ENCODE measurements at places on chromosomes 12 and 14.

DNA sequence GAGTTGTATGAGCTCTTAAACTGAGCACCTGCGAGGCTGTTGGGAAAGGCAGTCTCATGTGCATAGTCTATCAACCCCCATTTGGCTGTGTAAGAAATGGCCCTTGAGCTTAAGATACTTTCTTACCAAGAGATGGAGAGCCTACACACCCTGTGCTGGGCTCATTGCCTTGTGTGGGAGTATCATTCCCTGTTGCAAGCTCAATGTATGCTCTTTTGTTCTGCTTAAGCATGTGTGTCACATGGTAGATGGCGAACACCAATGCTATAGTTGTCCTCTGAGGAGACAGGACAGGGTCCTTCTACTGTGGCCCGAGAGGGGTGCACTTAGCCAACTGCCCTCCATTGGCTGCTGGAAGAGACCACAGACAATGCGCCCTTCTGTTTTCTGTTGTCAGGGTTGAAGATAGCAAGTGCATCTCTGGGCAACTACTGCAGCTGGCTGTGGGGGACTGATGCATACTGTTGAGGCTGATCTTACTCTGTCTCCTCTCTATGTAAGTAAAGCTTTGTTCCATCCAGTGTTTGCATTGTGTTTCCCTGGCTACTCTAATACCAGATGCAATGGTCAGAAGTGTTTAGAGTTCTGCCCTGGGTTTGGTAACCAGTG is 79.5 kb downstream of the PTPRB start:
- no peak for DNase-seq

DNA sequence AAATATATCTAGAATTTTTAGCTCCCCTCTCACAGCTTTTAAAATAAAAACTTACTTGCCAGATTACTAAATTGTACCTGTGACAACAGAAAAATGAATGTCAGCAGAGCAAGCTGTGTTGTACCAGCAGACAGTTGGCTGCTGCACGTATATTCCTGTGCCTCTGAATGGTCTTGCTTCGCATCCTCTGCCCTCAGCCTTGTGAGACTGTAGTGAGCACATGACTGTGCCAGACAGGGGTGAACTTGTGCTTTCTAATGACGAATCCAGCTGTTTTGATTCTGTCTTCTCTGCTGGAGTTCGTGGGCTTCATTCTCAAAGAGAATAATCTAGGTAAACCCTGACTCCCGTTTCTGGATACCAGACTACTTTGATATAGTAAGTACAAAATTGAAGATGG is 58.3 kb upstream of the FRMD6 start:
- DNase-seq = no peak

DNA sequence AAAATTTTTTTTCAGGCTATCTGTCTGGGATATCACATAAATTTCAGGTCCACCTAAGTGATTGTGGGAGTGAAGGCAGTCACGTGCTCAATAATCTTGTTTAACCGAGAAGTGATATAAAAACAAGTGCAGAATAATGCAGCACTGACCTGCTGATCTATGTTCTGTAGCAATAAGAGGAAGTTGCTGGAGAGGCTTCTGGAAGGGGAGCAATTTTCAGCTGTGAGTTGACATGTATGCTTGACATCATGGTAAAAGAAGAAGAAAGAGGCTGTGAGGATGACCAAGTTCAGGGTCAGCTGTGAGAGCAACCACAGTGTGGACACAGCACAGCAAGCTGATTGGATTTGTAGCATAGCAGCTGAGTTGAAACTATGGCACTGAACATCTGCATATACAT is 172.0 kb upstream of the PELI2 start:
- DNase-seq = no peak

- DNase-seq = no peak
These were observed 91.0 kb downstream of the TBX3 start for GRCh38 chr12:114592946-114593345.

- DNase-seq = no peak
These were observed 1.9 kb upstream of the SP7 start for GRCh38 chr12:53338017-53338416.

GRCh38 chr12:110845339-110845682 is 1.5 kb upstream of the CCDC63 start:
- no peak for DNase-seq

GRCh38 chr14:91108941-91109611 is 4.8 kb upstream of the DGLUCY start:
- no peak for DNase-seq

DNA sequence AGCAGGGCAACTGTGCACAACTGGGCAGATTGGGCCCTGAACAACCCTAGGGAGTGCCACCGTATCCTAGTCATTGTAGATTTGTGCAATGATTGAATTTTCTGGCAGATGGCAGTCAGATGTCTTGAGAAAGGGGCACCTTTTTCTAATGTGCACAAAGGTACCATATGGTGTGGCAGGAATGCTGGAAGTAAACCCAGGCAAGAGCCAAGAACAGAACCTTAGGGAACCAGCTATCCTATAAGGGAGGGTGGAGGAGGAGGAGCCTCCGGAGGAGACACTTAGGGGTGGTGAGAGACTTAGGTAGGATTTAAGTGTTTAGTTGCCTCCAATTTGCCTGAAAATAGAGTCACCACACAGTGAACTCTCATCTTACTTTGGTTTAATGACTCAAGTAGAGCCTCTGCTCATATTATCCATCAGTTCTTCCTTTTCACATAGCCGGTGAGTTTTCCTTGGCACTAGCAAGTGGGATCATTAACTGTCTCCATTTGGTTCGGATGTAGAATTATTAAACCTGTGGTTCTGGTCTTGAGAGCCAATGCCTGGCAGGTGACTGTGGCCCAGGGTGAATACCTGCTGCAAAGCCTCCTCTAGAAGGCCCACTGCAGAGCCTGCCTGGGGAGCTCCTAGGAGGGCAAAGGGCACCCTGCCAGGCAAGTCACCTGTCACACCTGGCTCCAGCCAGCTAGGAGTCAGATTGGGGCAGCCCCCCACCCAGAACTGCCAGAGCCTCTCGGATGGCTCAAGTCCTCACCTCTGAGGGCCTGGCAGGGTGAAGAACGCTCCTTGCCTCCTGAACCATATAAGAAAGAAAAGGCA is 184.4 kb upstream of the HIF1A start:
- DNase-seq = no peak

DNA sequence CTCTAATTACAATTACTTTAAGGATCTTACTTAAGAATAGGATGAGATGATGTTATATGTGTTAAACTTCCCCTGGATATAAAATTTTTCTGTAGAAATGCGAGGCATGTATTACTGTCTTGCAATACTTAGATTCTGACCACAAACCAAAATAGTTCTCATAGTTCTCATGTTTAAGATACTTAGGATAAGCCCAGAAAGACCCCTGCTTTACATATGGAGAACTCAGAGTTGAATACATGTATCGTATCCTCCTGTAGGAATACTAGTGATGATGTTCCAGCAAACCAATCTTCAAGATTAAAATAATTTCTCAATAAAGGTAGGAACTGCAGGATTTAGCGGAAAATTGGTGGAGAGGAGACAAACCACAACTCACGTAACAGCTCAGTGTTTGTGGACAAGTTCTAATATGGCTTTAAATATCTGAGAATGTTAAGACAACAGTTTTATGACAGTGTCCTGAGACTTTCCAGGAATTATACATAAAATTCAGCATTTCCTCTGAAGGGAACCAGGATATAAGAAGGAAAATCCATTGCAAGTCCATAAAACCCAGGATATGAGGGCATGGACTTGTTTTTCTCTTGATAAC is 114.7 kb upstream of the CRY1 start:
- DNase-seq = no peak

DNA sequence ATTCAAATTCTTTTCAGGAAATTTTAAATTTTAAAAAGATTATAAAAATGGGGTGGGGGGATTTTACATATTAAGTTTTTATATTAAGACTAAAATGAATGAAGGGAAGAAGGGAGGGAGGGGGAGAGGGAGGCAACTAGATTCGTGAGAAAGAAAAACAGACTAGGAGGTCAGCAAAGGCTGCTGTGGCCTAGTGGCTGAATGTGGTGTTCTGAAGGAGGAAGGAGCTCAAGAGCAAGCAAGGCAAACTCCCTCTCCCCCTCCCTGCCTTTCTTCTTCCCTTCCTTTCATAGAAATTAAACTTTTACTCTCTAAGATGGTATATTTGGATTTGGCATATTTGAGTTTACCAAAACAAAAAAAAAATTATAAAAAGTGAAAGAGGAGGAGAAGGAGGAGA is 18.1 kb downstream of the DYRK2 start:
- DNase-seq = no peak

DNA sequence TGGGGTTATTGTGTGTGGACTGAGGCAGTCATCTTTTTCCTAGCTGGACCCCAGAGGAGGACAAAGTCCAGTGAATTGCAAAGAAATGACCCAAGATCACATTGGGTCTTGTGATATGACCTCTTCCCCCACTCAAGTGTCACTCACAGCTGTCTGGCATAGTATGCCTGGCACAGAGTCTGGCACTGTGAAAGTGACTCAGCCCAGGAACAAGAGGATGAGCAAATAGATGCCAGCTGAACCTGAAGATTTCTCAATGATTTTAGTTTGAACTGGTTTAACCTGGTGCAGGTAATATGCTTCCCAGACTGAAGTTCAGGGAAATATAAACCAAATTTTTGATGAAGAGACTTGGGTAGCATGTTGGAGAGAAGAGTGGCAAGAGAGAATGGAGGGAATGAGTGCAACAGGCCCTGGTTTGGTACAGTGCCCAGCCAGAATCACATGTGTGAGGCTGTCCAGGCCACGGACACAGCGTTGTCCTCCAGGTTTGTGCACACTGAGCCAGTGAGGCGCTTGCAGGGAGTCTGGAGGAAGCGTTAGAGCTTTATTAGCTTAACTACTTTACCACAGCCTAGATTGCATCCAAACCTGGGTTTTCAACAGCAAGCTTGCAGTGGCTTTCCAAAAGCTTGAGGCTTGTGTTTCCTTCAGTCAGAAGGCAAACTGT is 332.9 kb downstream of the NUAK1 start:
- no peak for DNase-seq

- no peak for DNase-seq
These were observed 127.2 kb downstream of the OTOGL start for GRCh38 chr12:80226576-80226975.

DNA sequence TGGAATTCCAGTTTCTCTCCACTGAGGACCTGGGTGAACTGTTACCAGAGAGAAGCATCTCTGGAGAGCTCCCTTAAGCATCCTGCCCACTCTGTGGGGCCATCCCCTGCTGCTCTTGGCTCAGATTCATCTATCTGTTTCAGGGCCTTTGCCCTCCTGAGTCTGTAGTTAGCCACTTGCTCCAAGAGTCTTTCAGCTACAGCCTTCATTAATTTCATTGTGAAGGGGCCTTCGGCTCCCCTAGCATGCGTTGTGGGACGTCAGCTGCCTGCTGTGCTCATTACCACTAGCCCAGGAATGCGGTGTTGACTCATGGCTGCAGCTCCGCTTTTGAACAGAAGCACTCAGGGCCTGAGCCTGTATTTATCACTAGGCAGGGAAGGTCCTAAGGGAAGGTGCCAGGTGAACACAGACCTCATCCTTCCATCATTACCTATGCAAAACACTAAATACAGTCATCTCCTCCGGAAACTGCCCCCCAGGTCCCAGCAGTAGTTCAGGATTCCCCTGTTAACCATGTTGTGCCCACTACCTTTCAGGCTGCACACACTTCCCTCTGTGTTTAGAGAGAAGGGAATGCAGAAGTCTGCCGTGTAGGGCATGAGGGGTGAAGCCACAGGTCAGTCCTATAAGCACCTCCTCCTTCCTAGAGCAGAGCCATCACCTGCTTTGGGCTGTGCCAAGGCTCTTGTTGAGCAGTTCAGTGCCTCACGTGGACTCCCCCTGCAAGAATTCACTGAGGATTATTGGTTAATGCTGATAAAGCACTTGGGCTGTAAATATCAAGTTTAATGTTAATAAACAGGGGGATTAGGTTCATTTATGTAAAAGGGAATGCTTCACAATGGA is 191.4 kb downstream of the CACNA1C start:
- DNase-seq = no peak

- no peak for DNase-seq
These were observed 10.4 kb downstream of the SLC10A1 start for GRCh38 chr14:69786603-69787002.

DNA sequence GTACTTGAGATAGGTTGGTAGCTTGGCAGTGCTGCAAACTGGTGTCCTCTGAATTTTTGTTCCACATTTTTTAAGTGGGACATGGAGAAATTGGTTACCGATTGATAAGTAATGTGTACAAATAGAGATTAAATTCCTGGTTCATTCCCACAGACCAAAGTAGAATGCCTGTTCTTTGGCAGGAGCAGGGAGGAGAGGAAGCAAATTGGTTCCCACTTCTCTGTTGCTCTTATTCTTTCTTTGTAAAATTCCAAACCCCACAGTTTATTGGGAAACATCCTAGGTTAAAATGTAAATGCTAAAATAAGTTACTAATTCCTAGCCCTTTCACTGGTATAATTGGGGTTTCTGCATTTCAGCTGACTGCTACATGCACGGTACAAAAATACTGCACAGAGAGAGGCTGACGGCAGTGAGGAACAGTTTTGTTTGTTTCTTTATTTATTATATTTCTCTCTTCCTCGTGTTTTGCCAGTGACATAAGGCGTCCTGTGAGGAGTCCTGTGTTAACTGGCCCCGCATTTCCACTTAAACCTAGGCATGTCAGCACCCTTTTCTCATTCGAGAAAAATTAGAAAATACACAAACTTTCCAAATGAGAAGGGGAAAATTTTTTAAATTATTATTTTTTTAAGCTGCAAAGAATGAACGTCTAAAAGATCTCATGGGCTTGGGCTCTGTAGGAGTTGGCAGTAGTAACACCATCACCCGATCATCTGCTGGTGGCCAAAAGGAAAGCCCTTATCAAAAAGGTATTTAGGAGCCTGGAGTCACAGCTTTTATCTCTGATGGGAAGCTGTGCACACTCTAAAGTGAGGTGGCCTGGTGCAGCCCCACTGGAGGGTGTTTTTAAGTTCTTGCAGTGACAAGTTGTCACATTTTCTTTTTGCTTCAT is 25.4 kb upstream of the BCL7A start:
- no peak for DNase-seq

DNA sequence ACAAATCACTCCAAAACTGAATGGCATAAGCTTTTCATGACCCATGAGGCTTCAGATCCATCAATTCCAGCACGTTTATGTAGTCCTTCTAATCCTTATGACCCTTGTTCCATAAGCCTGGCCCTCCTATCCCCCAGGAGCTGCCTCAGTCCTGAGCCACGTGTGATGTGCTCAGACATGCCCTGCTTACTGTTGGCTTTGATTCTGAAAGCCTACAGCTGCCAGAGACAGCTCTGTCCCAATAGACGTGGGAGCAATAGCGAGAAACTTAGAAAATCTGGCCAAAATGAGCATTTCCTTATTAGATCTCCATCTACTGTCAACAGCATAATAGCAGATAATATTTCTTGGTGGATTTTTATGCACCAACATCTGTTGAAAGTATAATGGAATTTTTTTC is 33.2 kb downstream of the DUSP6 start:
- DNase-seq = no peak
